ENCODE measurements at places on chromosomes 1 and 21.

- DNase-seq = no peak
Measured at GRCh38 chr1:213772128-213773063, 215.4 kb upstream of the PROX1 start.

GRCh38 chr21:42681296-42682206 lies 28.1 kb downstream of the PDE9A start:
- DNase-seq = no peak

GRCh38 chr1:64129701-64130100 lies 73.7 kb upstream of the UBE2U start:
- no peak for DNase-seq

- DNase-seq = no peak
Measured at GRCh38 chr1:175045097-175045496, 21.9 kb upstream of the MRPS14 start.

DNA sequence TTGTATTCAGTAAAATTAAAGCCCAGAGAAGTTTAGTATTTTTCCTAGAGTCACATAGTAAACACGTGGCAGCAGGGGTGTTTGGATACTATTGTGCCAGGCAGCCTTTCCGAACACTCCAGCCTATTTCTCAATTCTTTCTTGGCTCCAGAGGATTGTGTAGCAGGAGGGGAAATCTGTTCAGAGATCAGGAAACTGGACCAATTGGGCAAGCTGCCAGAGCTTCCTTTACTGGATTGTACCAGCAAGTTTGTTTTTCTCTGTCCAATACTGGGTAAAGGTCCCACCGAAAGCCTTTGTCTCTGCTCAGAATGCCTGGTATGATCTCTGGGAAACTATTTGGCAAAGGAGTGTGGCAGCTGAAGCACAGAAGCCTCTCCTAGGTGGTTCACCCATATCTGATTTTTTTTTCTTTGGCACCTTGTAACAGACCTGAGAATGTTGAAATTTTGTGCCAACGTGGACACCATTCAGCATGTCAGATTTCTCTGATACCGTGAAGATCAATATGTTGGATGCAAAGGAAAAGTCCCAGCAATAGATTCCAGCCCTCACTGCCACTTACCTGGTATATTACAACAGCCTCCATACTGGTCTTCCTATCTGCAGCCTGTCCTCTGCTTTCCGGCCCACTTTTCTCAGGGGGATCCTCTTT lies 126.2 kb downstream of the FGGY start:
- DNase-seq = peak; percentile 19

DNA sequence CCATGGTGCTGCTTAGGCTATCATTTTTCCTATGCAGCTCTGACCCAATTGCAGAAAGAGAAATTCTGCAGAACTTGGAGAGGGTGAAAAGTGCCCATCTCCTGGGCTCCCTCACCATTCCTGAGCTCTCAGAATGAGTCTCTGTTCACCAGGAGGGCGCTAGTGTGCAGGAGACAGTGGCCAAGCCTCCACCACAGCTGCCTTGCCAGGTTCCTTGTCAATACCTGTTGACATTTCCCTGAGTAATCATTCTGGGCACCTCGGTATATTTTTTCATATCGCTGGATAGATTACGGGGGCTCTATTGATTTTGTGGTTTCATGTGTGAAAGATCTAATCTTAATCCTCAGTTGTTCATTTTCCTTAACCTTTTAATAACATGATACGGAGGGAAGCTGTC lies 13.0 kb upstream of the C8B start:
- DNase-seq = no peak

DNA sequence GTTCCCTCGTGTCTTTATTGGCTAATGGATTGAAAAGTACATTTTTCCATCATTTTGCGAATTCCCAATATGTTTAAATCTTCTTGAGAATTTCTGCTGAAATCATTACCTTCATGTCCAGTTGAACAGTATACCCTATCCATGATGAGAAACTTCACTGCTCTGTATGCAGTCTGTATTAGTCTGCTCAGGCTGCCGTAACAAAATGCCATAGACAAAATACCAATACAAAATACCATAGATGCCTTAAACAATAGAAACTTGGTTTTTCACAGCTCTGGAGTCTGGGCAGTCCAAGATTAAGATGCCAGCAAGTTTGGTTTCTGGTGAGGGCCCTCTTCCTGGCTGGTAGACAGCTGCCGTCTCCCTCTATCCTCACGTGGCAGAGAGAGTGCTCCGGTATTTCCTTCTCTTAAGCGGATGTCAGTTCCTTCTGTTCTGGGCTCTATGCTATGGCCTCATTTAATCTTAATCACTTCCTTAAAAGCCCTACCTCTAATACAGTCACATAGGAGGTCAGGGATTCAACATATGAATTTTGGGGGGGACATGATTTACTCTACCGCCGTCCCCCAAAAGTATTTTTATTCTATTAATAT lies 27.0 kb downstream of the CXADR start:
- no peak for DNase-seq

Data from anterior cingulate cortex (tissue), 58 donors.